ENCODE measurements at places on chromosomes 3 and 15.

- no peak for DNase-seq
Observed at GRCh38 chr3:168250415-168250861, 154.7 kb upstream of the GOLIM4 start.

- no peak for DNase-seq
Observed at GRCh38 chr3:21310891-21311290, 440.1 kb downstream of the ZNF385D start.

GRCh38 chr15:38555686-38556334 is 8.8 kb downstream of the RASGRP1 start:
- DNase-seq: no peak

GRCh38 chr3:23461069-23461468 is 257.9 kb downstream of the UBE2E2 start:
- DNase-seq: no peak

DNA sequence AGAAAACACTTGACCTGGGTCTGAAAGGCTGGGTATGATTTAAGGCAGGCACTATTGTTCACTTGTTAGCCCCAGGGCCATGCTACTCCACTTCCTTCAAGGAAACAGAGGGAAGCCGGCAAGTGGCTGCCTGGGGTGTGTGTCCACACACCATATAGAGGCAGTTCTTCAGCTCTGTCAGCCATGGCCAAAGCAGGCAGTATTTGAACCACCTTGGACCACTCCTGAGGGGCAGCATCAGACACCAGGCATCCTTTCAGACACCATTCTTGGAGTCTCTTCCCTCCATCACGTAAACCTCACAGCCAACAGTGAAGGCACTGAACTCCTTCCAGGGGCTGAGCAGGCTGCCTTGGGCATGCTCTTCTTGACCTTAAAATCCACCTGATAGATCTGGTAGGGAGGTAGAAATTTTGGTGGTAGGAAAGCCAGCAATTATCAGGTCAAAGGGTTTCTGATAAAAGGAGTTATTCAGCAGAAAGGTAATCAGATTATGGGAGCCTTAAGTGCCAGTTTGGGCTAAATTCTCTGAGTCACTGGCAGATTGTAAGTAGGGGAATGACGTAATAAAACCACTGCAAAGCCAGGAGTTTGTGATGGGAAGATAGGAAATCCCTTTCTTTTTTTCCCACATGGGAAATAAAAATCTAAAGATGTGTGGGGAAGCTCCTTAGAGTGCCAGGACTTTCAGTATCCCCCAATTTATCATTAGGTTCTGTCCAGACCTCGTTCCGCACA is 20.2 kb downstream of the TGFBR2 start:
- DNase-seq: no peak

DNA sequence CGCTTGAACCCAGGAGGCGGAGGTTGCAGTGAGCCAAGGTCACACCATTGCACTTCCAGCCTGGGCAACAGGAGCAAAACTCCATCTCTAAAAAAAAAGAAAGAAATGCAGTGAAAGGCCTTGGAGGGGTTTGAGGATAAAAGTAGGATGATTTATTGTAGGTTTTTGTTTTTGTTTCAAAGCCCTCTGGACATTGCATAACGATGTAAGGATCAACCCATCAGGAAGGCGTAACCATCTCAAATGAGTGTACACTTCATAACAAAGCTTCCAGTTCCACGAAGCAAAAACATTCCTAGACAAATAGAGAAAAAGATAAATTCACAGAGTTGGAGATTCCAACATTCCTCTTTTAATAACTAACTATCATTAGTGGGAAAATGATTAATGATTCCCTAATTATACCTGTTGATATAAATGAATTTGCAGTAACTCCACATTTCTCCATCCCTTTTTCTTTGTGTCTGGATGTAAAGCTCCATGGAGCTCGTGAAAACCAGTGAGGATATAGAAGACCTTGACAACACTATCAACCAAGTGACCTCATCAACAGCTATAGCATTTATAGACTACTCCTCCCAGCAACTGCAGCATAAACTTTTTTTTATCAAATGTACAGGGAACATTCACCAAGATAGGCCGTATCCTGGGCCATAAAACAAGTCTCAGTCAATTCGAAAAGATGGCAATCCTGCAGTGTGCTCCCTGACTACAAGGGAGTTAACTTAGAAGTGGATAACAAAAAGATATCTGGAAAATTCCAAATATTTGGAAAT is 48.7 kb upstream of the PPP4R2 start:
- no peak for DNase-seq

DNA sequence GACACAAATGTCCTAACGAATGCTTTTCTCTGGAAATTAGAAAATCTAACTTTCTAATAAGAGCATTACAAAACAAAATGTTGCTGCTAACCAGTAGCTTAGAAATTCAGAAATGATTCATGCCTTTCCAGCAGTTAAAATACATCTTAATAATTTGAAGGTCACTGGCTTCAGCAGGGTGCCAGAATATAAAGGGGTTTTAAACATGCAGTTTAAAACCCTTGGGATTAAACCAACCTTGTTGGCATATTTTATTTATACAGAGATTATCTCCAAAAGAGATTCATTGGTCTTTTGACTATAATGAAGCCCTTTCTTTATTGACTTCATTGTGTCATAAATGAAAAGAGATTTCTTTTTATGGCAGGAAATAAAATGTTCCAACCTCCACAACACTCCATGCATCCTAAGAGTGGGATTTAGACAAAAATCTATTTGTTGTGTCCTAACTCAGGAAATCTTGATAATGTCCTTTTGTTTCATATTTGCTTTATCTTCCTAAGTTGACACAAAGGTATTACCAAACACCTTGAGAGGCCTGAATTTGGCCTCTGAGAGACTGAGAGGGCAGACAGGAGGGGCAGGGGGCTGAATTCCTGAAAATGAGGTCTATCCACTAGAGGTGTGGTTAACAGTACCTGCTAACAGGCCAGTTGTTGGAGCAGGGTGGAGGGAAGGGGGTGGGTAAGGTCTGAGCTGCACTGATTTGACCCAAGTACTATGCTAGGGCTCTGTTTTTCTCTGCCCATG is 124.4 kb downstream of the FEZF2 start:
- no peak for DNase-seq

DNA sequence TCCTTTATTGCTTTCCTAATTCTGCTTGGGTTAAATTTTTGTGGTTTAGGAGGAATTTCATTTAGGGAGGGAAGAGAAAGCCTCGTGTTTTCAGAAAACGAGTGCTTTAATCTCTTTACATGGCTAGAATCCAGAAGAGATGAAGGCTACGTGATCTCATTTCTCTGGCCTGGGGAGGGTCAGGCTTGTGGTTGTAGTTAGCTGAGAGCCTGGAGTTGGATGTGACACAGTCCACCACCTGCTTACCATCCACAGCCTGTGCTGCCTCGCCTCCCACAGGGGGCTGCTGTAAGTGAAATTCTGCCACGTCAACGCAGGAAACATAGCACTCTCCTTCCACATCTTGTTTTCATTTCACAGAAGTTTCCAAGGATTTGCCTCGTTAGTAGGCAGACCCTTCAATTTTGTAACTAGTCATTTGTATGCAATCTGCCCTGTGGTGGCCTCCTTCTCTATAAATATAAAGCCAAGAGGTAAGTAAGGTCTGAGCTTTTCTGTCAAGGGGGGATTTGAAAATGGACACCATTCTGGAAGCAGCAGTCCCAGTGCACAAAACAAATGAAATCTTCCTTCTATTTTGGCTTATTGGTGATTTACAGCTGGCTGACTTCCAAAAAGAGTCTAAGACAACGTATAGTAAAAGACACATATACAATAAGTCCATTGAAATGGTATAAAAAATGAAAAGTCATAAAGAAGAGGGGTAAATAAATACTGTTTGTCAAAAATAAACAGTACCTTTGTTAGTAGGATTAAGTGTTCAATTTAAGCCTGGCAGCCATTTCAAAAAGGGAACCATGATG is 3.4 kb downstream of the GXYLT2 start:
- no peak for DNase-seq

- no peak for DNase-seq
Observed at GRCh38 chr3:65268426-65268825, 580.6 kb upstream of the ADAMTS9 start.

DNA sequence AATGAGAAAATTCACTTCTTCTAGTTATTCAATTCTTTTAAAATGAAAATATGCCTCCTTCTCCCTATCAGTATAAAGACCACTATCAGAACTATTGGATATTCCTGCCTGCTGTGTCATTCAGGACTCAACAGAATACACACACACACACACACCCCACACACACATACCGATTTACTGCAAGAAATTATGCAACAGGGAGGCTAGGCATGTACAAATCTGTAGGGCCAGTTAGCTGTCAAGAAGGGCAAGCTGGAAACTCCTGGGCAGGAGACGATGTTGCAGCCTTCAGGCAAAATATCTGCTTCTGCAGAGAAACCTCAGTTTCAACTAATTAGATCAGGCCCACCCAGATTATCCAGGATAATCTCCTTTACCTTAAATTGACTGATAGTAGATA is 13.9 kb upstream of the RYR3 start:
- no peak for DNase-seq

DNA sequence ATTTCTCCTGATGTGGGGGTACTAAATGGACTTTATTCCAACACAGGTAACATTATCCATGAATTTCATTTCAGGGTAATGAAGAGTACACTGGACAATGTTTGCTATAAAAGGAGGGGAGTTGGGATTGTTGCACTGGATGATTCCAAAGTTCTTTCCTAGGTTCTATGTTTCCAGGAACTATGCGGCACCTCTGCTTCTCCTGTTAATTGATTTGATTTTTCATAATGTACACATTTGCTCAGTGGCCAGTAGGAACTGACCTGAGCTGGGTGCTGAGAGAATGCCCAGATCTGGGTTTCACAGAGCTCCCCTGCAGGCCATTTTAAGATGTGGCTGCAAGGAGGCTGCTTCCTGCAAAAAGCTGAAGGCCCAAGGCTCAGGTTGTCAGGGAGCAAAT is 171.7 kb downstream of the KLF13 start:
- DNase-seq: no peak

GRCh38 chr15:82571722-82572222 is 31.5 kb upstream of the RPS17 start:
- no peak for DNase-seq

DNA sequence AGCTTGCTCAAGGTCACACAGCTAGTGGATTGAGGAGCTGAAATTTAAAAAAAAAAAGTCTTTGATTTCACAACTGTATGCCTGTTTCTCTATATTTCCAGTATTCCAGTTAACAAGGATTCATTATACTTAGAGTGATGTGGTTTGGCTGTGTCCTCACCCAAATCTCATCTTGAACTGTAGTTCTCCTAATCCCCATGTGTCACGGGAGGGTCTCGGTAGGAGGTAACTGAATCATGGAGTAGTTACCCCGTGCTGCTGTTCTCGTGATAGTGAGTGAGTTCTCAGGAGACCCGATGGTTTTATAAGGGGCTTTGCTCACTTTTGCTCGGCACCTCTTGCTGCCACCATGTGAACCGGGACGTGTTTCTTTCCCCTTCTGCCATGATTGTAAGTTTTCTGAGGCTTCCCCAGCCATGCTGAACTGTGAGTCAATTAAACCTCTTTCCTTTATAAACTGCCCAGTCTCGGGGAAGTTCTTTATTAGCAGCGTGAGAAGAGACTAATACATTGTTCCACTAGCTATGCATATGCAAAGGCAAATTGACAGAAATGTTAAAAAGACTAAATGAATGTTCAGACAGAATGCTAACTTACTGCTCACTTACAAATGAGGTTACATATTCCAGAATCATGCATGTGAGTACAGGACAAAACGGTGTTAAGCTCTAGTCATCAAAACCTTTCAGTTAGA is 1101.9 kb downstream of the ROBO1 start:
- DNase-seq: no peak

- no peak for DNase-seq
Observed at GRCh38 chr3:165195241-165195639, 944 bp downstream of the SLITRK3 start.

GRCh38 chr15:51172193-51172592 is 77.5 kb upstream of the TNFAIP8L3 start:
- no peak for DNase-seq

DNA sequence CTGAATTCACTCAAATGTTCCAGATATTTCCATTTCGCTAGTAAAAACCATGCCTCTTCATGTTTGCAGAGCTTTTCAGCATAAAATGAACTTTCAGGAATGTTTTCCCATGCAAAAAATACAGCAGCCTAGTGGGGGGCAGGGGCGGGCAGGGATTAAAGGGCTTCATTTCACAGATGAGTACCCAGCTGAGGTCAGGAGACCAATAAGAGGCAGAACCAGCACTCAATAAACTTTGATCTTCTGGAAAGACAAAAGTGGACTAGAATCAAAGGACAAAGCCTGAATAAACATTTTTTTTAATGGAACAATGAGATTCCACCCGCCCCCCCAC is 8.0 kb downstream of the KLHL25 start:
- DNase-seq: no peak

All from germinal center (tissue), 1 donor.